HL-60 (cell line): ENCODE measurements at places on chromosomes 6 and 20.
A peak's percentile ranks its signal among the peaks of the same experiment; 100 is the strongest.

GRCh38 chr6:33078442-33078841 is 2.7 kb downstream of the HLA-DPB1 start:
- no peak for DNase-seq

DNA sequence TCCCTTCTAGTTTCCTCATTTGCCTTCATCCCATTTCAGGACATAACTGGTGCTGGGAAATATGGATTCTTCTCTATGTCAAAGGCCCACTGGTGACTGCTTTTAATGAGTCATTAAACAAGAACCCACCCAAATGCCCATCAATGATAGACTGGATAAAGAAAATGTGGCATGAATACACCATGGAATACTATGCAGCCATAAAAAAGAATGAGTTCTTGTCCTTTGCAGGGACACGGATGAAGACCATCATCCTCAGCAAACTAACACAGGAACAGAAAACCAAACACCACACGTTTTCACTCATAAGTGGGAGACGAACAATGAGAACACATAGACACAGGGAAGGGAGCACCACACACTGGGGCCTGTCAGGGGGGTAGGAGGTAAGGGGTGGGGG is 310.7 kb downstream of the ESR1 start:
- no peak for DNase-seq

DNA sequence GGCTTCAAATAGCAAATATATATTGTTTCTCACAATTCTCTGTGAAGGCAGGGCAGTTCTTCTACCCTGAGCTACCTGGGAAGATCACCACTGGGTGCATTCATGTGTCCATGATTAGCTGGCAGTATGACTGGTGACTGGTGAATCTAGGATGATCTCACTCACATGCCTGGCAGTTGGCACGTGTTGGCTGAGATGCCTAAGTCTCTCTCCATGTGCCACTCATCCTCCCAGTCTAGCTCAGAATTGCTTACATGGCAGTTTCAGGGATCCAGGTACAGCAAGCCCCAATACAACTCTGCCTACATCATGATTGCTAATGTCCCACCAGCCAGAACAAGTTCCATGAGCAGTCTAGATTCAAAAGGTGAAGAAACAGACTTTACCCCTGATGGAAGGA is 346.8 kb upstream of the CNR1 start:
- DNase-seq = no peak

DNA sequence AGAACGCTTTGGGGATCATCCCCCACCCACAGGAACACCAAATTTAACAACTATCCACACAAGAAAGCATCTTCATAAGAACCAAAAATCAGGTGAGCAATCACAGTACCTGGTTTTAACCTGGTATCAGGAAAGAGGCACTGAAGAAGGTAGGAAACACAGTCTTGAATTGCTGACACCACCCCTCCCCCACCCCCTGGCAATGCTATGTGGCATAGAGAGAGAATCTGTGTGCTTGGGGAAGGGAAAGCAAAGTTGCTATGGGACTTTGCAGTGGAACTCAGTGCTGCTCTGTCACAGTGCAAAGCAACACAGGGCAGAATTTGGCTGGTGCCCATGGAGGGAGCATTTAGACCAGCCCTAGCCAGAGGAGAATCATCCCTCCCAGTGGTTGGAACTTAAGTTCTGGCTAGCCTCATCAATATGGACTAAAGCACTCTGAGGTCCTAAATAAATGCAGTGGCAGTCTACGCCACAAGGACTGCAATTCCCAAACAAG is 565.5 kb downstream of the EPM2A start:
- DNase-seq = no peak

GRCh38 chr6:1296542-1296941 is 15.4 kb upstream of the FOXQ1 start:
- DNase-seq = no peak

DNA sequence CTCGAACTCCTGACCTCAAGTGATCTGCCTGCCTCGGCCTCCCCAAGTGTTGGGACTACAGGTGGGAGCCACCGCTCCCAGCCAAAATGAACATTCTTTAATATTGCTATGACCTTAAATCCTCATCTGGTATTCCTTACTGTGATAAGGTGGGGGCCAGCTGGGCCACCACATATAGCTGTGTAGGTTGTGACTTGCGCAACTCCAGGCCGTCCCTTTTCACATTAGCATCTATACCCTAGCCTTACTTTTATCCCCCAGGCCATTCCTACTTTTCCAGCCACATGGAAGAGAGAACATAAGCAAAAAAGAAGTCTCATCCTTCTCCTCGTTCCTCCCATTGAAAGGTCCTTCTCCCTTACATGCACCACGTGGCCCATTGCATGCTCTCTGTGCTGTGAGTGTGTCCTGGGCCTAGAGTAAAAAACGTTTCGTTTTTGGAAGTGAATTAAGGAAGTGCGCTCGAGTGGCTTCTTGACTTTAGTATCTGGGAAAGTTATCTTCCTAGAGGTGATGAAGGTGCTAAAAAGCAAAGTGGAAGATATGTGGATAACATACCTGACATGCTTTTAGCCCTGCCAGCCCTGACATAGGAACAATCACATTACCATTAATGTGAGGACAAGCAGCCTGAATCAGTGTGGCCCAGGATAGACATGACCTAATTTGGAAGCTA is 56.8 kb upstream of the KIF13A start:
- no peak for DNase-seq

GRCh38 chr20:3222635-3223600 is 13.6 kb downstream of the ITPA start:
- no peak for DNase-seq

GRCh38 chr20:16608277-16608650 is 35.0 kb upstream of the KIF16B start:
- no peak for DNase-seq

DNA sequence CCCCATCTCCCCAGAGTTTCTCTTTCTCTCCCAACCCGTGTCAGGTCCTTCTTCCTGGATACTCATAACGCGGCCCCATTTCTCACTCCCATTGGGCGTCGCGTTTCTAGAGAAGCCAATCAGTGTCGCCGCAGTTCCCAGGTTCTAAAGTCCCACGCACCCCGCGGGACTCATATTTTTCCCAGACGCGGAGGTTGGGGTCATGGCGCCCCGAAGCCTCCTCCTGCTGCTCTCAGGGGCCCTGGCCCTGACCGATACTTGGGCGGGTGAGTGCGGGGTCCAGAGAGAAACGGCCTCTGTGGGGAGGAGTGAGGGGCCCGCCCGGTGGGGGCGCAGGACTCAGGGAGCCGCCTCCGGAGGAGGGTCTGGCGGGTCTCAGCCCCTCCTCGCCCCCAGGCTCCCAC is at the start of gene HLA-F:
Gene HLA-F (plus strand): TSS at position 173 of the 404 bp plus-strand sequence. CDS start 30 bp downstream, at position 203.
- no peak for DNase-seq

- peak; percentile 78 for DNase-seq
Observed at GRCh38 chr6:127199470-127199869, 67.2 kb upstream of the RNF146 start.

- DNase-seq = peak; percentile 46
Observed at GRCh38 chr6:43978473-43979346, 148.5 kb downstream of the MRPL14 start.

- no peak for DNase-seq
Observed at GRCh38 chr20:37808233-37809070, 94.5 kb upstream of the VSTM2L start.

DNA sequence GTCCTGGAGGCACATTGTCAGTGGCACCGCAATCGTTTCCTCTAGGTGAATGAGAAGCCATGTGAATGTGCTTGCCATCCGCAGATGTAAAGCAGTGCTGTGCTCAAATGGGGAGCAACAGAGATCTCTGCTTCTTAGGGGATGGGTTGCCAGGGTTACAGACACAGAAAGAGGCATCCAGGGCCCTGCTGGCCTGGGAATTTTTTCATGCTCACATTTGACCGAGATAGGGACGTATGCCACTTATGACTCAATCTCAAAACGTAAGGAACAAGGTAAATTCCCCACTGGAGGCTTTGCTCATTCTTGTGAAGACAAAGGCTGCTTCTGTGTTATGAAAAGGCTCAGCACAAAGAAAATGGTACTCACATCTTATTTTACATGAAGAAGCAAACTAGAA is 11.0 kb downstream of the C6orf118 start:
- DNase-seq = no peak

DNA sequence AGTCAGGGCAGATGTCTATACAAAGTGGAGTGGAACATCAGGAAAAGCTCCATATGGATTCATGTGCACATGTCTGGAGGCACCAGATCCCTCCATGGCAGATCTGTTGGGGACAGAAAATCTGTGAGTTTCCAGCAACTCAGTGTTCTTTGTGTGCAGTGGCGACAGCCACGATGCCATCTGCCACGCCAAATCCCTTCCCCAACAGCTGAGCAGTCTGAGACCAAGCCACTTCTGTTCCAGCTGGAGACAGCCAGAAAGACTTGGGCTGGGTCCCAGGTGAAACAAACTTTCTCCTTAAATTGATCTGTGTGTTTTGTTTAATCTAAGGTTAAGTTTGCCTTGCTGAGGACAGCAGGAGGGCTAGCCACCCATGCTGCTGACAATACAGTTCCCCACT is 22.9 kb downstream of the FKBP1A start:
- DNase-seq = no peak

DNA sequence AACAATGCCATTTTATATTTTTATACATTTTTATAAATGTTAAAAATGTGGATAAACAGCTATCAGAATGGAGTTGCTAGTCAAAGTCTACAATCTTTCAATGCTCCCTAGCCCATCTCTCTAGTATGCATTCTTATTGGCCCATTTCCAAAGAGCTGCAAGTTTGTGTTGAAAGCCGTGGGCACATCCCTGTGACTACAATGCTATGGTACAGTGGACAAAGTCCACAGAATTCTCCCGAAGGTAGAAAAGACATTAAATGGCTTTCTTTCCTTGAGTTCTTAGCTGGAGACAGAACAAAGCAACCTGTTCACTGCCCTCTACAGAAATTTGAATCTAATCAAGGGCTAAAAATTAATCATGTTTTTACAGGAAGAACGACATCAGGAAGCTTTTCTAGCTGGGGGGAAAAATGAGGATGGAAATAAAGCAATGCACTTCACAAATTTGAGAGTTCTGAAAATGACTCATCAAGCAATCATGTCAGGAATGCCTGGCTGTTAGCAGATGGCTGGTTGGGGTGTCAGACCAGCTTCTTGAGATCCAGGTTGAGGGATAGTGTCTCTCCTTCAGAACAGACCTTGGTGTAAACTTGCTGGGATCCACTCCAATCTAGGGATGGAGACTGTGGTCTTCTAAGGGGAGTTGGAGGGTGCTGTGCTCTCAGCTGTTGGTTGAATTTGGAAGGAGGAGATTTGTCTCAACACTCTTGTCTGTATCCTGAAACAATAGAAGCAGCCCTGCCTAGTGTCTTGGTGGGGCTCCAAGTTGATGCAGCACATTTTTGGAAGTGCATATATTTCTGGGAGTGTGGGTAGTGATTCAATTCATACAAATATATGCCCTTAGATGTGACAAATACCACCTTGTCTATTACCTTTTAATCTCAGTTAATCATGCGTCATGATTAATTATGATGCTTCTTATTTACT is 143.4 kb upstream of the PHACTR1 start:
- DNase-seq = no peak

DNA sequence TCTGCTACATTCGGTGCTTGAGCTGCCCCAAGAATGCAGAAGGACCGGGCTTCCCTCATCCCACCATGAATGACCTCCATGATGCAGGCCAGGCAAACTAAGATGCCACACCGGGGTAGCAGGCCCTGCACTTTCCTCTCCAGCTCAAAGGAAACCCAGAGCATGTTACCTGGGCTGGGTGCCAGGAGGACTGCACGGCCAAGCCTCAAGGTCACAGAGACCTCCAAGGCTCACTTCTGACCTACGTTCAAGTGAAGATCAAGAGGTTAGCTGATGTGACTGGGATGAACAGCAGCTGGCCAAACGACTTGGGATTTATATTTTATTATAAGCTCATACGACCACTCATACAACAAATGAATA is 501.8 kb downstream of the CD83 start:
- no peak for DNase-seq

GRCh38 chr20:52586660-52587059 is 385.5 kb upstream of the TSHZ2 start:
- DNase-seq = no peak

DNA sequence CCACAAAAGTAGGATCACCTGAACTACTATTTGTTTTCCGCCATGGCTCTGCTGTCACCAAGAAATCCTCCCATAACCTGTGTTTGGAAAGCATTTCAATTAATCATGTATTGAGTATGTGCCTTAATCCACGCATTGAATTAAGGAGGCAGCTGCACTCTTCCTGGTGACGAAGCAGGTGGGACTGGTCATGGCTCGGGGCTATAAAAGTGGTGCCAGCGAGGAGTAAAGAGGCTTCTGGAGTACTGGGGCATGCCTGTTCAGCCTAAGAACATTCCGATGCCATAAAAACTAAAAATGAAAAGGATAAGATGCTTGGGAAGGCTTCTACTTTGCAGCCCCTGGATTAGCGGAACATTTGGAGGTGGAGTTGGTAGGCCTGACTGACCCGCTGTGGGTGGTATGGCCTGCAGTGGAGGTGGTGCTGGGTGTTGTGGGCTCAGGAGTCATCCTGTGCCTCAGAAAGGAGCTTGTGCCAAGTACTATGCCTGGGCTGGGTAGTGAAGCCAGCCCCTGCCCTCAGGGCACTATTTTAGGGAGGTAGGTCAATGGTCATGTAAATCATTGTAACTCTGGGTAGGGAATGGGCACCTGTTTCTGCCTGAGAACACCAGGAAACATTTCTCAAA is 110.5 kb downstream of the B3GAT2 start:
- DNase-seq = no peak

GRCh38 chr6:74871757-74872156 is 334.1 kb downstream of the COL12A1 start:
- no peak for DNase-seq

DNA sequence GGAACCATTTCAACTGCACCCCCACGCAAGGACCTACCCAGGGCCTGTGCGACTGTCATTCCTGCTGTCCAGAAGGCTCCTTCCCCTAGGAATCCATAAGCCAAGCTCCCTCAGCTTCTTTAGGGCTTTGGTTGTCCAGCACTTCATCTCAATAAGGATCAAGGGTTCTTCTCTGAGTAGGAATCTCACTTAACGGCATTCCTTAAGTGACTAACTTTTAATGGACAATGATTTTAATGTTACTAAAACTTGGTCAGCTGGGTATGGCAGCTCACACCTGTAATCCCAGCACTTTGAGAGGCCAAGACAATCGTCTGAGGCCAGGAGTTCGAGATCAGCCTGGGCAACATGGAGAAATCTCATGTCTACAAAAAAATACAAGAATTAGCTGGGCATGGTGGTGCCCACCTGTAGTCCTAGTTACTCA is 13.4 kb downstream of the UBE2V1 start:
- DNase-seq = no peak

DNA sequence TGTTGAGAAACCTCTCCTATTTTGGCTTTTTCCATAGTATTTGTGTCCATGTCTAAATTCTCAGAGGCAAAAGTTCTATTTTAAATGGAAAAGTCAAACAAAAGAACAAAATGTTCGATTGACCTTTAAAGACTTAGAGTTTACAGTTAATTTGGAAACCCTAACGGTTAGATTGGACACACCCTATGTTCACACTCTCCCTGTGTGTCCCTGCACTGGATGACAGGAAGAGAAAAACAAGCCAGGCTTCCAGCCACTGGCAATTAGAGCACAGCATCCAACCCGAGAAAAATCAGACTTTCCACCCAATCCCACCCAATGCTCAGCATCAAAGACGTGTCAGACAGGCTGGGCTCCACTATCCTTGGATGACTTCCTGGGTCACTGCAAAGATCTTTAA is 241.3 kb downstream of the TBXT start:
- no peak for DNase-seq
